ENCODE measurements at places on chromosomes 16 and 17. TPM values are rescaled to one million over a fixed set of nuclear protein-coding genes. Genes with fewer than 3 reads are reported as not detected.

- no peaks in the 10 kb centered on the region for H3K36me3 ChIP-seq
- peak; percentile 73 for DNase-seq
- peak overlapping the region; percentile 74 for H3K27ac ChIP-seq
- no peaks in the 10 kb centered on the region for H3K27me3 ChIP-seq
- H3K4me3 ChIP-seq = no peak overlapping the region
These were observed 23.1 kb downstream of the LAT start for GRCh38 chr16:29007730-29008593.

GAS2L2 gene
- polyA plus RNA-seq = not detected

LPO gene
- not detected for polyA plus RNA-seq

DNA sequence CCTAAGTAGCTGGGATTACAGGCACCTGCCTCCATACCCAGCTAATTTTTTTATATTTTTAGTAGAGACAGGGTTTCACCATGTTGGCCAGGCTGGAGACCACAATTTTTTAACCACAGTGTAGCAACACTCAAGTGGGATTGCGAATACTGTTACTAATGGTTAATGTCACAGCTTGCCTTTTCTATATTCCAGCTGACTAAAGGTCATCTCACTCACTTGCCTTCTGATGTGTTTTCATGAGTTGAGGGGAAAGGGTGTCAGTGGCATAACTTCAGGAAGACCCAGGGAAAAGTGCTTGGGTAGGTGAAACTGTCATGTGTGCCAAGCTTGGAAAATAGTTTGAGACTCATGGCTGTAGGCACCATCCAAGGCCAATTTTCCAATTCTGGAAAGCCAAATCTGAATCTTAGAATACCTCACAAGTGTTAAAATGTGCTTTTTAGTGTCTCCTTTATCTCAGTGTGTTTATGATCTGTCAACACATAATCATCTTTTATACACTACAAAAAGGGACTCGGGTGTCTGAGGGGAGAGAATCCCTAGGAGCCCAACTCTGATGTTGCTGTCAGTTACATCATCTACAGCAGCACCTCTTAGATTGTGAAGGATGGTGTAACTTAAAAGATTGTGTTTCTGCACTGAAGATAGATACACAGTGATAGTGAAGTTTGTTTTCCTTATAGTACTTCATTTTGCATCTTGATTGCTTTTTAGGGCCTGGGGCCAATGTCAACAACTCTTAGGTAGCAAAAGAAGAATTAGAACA lies 27.1 kb downstream of the OGFOD1 start:
- DNase-seq = no peak
- H3K27me3 ChIP-seq = no peaks in the 10 kb centered on the region
- no peak overlapping the region for H3K4me3 ChIP-seq
- H3K4me1 ChIP-seq = no peaks in the 10 kb centered on the region
- H3K36me3 ChIP-seq = peaks cover 86% of the 10 kb centered on the region
- no peak overlapping the region for H3K27ac ChIP-seq

RDM1 gene
- polyA plus RNA-seq = 0.39 TPM

GRCh38 chr16:70610273-70611223 lies 35.8 kb upstream of the IL34 start:
- no peaks in the 10 kb centered on the region for H3K27me3 ChIP-seq
- H3K4me3 ChIP-seq = no peak overlapping the region
- H3K4me1 ChIP-seq = no peaks in the 10 kb centered on the region
- no peak for DNase-seq
- no peak overlapping the region for H3K27ac ChIP-seq

DNA sequence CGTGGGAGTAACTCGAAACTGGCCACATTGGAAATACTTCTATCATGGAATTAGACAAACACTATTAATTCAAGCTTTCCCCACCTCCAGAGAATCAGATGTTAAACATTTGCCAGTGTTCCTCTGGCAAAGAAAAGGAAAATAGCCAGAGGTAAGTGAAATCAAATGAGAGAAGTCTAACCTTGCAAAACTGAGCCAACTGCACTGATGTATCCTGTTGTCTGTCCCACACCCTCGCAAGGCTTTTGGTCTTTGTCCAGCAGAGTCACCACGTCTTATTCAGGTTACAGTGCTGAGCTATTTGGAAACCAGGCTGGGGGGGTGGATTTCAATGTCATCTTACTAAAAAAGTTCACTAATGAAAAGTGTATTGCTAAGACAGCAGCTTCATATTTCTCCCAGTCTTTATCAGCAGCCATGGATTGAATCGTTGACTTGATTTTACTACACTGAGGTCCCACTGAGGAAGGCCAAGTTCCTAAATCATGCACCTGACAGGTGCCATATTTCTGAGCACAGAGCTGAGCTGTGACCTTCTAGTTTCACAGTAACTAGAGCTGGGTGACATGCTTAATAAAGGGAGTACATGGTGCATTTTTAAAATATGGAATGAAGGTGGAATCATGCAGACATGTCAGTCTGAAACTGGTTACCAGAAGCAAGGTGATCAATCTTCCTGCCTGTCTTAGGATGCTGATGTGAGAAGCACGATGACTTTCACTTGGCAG lies 85.2 kb upstream of the HSBP1 start:
- peaks cover 4% of the 10 kb centered on the region for H3K27me3 ChIP-seq
- DNase-seq = no peak
- H3K4me1 ChIP-seq = no peaks in the 10 kb centered on the region
- no peaks in the 10 kb centered on the region for H3K36me3 ChIP-seq
- H3K27ac ChIP-seq = no peak overlapping the region

GRCh38 chr17:7656958-7657609 lies 6.4 kb downstream of the ATP1B2 start:
- H3K27ac ChIP-seq = no peak overlapping the region
- no peaks in the 10 kb centered on the region for H3K4me1 ChIP-seq
- H3K4me3 ChIP-seq = no peak overlapping the region
- no peaks in the 10 kb centered on the region for H3K36me3 ChIP-seq
- DNase-seq = no peak
- H3K27me3 ChIP-seq = no peaks in the 10 kb centered on the region

GH1 gene
- polyA plus RNA-seq = not detected

- H3K27ac ChIP-seq = no peak overlapping the region
- H3K4me1 ChIP-seq = peaks cover 20% of the 10 kb centered on the region
- H3K27me3 ChIP-seq = no peaks in the 10 kb centered on the region
- no peak overlapping the region for H3K4me3 ChIP-seq
- H3K36me3 ChIP-seq = no peaks in the 10 kb centered on the region
These were observed 2.5 kb downstream of the DUSP14 start for GRCh38 chr17:37492167-37492566.

KRT16 gene
- not detected for polyA plus RNA-seq

DNA sequence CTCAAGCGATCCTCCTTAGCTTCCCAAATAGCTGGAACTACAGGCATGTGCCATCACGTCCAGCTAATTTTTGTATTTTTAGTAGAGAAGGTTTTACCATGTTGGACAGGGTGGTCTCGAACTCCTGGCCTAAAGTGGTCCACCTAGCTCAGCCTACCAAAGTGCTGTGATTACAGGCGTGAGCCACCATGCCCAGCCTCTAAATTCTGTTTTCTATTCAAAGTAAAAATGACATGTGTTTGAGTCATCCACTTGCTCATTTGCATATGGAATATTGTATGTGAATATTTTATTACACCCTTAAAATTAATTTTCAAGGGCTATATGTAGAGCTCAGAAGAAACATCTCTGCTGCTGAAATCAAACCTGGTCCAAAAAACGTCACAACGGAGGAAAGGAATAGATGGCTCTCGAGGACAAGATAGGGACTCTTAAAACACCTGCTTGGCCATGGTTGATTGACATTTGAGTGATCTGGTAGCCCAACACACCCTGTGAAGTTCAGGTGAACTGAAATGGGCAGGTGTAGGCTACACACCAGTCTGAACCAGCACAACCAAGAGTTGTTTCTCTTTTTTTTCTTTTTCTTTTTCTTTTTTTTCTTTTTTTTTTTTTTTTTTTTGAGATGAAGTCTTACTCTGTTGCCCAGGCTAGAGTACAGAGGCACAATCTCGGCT lies 51.1 kb downstream of the SF3B3 start:
- H3K4me1 ChIP-seq = no peaks in the 10 kb centered on the region
- H3K36me3 ChIP-seq = peaks cover 14% of the 10 kb centered on the region
- no peak for DNase-seq
- H3K27ac ChIP-seq = no peak overlapping the region
- no peaks in the 10 kb centered on the region for H3K27me3 ChIP-seq
- no peak overlapping the region for H3K4me3 ChIP-seq

GRCh38 chr16:78988361-78988969 lies 612.1 kb downstream of the MAF start:
- H3K27ac ChIP-seq = no peak overlapping the region
- H3K27me3 ChIP-seq = no peaks in the 10 kb centered on the region
- no peak overlapping the region for H3K4me3 ChIP-seq
- H3K36me3 ChIP-seq = no peaks in the 10 kb centered on the region

- no peaks in the 10 kb centered on the region for H3K36me3 ChIP-seq
- H3K4me1 ChIP-seq = no peaks in the 10 kb centered on the region
- H3K27ac ChIP-seq = no peak overlapping the region
- peak overlapping the region; percentile 59 for H3K4me3 ChIP-seq
- no peaks in the 10 kb centered on the region for H3K27me3 ChIP-seq
These were observed 13.7 kb downstream of the GUCY2D start for GRCh38 chr17:8015957-8016631.

CMTM2 gene
- polyA plus RNA-seq = not detected

PLA2G10 gene
- polyA plus RNA-seq = not detected
